Femur (tissue), 1 donor: ENCODE measurements at places on chromosomes 1 and 21.

GRCh38 chr1:2455757-2456156 is 20.3 kb upstream of the PLCH2 start:
- DNase-seq = no peak

DNA sequence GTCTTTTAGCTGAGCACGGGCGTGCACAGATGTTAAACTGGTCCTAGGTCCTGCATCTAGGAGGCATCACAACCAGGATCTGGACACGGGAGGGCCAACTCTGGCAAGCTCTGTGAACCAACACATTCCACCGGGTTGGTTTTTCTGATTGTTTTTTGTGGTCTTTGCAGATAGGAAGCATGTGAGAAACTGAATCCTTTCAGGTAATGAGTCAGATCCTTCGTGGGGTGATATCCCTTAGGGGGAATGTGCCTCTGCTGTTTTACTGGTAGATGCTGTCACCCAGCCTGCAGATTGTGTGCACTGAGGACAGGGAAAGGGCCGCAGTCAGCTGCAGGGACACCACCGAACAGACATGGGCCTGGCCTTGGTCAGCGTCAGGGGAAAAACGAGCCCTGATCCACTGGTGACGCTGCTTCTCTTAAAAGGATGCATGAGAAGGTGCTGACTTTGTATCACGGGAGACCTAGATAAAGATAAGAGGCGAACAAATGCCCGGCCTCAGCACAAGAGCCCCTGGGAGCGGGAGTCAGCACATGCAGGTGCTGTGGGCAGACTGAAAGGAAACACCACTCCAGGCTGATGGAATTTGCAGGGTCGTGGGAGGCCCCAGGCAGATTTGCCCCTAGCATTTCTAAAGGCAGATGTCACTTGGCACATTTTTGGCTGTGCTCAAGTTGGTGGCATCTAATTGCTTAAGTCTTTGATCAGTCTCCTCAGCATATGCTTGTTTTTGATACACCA is 51.1 kb downstream of the DOP1B start:
- DNase-seq = no peak

GRCh38 chr1:79895573-79895972 is 889.0 kb upstream of the ADGRL4 start:
- DNase-seq = no peak

- DNase-seq = no peak
Measured at GRCh38 chr1:150622303-150622975, 7.0 kb downstream of the ENSA start.

DNA sequence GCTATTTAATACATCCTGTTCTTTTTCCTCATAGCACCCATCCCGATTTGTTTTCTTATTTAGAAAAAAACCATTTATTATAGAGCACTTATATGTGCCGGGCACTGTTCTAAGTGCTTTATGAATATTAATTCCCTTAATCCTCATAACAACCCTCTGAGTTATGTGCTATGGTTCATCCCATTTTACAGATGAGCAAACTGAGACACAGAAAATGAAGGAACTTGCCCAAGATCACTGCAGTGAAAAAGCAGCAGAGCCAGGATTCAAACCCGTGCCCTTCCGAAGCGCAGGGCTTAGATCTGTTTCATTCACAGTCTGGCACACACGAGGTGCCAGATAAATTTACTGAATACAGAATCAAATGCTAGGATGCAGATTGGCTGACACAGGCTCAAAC is 85.1 kb upstream of the ZC3H12A start:
- DNase-seq = no peak
